ENCODE measurements at places on chromosomes 2 and 18. TPM values are rescaled to one million over a fixed set of nuclear protein-coding genes. Genes with fewer than 3 reads are reported as not detected.

- no peak for DNase-seq
- no peaks in the 10 kb centered on the region for H3K27me3 ChIP-seq
- H3K27ac ChIP-seq: no peak overlapping the region
- no peaks in the 10 kb centered on the region for H3K36me3 ChIP-seq
Observed at GRCh38 chr18:48167897-48168253, 237.4 kb upstream of the SMAD2 start.

DNA sequence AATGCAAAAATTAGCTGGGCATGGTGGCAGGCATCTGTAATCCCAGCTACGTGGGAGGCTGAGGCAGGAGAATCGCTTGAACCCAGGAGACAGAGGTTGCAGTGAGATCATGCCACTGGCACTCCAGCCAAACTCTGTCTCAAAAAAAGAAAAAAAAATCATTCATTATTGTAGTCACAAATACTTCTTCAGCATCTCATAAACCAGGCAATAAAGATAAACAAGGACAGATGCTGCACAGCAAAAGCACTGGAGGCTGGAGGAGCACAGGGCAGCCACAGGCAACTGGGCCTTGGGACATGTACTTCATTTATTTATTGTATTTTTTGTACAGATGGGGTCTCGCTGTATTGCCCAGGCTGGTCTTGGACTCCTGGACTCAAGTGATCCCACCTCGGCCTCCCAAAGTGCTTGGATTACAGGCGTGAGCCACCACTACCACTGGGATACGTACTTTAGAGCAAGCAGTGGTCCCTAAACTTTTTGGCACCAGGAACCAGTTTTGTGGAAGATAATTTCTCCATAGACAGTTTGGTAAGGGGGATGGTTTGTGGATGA lies 16.8 kb upstream of the MAT2A start:
- H3K27ac ChIP-seq: no peak overlapping the region
- DNase-seq: no peak
- no peaks in the 10 kb centered on the region for H3K27me3 ChIP-seq
- H3K4me1 ChIP-seq: peaks cover 19% of the 10 kb centered on the region
- no peaks in the 10 kb centered on the region for H3K36me3 ChIP-seq
- no peak overlapping the region for H3K4me3 ChIP-seq

DNA sequence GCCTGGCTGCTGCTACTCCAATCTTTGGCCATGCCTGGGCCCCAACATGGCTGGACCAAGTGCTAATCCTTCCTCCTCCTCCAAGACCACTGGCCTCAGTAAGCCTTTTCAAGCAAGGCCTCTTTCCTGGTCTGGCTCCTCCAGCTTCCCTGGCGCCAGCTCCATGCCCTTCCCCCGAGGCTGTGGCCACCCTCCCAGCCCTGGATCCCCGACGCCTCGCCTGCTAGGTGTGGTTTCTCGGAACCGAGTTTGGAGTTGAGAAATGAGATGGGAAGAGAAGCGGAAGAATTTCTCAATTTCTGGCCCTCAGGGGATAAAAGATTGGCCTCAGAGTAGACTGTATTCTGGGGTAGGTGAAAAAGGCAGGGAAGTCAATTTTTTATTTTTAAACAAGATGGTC lies 46.4 kb downstream of the ADCY3 start:
- peaks cover 20% of the 10 kb centered on the region for H3K4me1 ChIP-seq
- H3K27me3 ChIP-seq: no peaks in the 10 kb centered on the region
- no peak overlapping the region for H3K4me3 ChIP-seq

DNA sequence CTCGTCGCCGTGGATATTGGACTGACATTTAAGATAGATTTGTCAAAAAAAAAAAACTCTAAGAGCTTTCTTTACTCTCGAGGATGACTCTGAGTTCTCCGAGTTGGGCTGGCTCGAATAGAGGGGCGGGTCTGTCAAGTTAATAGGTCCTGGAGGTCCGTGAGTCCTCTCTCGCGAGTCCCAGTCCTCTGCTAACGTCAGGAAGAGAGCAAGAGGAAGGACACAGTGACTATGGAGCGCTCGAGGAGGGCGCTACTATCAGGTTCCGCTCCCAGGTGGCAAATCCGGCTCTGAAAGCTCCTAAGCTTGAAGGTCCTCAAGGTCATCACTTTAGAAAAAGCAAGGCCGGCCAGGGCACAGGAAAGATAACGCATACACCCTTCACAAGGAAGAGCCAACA lies 404 bp upstream of the AKAIN1 start:
- H3K27me3 ChIP-seq: peaks cover 3% of the 10 kb centered on the region
- no peaks in the 10 kb centered on the region for H3K4me1 ChIP-seq
- H3K27ac ChIP-seq: no peak overlapping the region
- no peak for DNase-seq

- no peak for DNase-seq
- no peaks in the 10 kb centered on the region for H3K36me3 ChIP-seq
- no peak overlapping the region for H3K4me3 ChIP-seq
- H3K27ac ChIP-seq: no peak overlapping the region
Observed at GRCh38 chr18:73060666-73061288, 193.0 kb upstream of the NETO1 start.

- H3K27ac ChIP-seq: no peak overlapping the region
- no peaks in the 10 kb centered on the region for H3K36me3 ChIP-seq
- H3K27me3 ChIP-seq: no peaks in the 10 kb centered on the region
- DNase-seq: no peak
- peaks cover 7% of the 10 kb centered on the region for H3K4me1 ChIP-seq
Observed at GRCh38 chr2:234245945-234246344, 195.4 kb downstream of the SPP2 start.

Gene DAPL1
- total RNA-seq: 101 TPM

Gene CAB39
- total RNA-seq: 59.4 TPM

Gene PLEKHH2
- 27.5 TPM for total RNA-seq

Gene CRYGD
- total RNA-seq: not detected

Gene C2orf81
- 2.7 TPM for total RNA-seq

Gene RRM2
- total RNA-seq: 11.0 TPM

Measured in vagina (tissue), 2 donors.